ENCODE measurements at places on chromosomes 2 and 18.
A peak's percentile ranks its signal among the peaks of the same experiment; 100 is the strongest.

- no peak for DNase-seq
Measured at GRCh38 chr2:191391171-191391570, 146.0 kb downstream of the MYO1B start.

GRCh38 chr2:165452327-165452726 is 17.2 kb upstream of the CSRNP3 start:
- no peak for DNase-seq

DNA sequence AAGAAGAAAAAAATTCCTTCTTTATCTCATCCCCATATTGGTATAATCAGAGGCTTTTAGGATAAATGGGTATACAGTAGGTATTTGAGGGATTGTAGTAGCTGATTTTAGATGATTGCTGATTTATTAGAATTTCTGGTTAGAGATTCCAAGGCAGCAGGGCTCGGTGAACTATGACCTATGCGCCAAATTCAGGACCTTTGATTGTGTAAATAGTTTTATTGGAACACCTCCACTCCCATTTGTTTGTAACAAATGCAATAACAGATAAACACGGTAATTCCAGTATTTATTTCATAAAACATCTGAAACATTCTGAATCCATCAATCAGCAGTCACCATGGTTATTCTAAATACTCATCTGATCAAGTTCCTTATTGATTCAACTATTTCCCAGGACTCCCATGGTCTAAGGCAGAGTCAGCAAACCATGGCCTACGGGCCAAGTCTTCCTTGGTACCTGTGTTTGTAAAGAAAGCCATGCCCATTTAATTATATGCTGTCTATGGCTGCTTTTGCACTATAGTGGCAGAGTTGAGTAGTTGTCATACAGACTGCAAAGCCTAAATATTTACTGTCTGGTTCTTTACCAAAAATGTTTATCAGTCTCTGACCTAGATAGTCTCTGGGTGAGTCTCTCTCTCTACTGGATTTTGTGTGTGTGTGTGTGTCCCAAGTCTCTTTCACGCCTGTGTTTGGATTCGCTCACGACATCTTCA is 4.3 kb downstream of the MGAT5 start:
- DNase-seq: no peak

GRCh38 chr2:74759986-74760385 is 73.9 kb upstream of the HK2 start:
- no peak for DNase-seq

- DNase-seq: no peak
Measured at GRCh38 chr18:42067518-42067917, 112.5 kb downstream of the PIK3C3 start.

- DNase-seq: no peak
Measured at GRCh38 chr2:141714496-141714895, 416.3 kb downstream of the LRP1B start.

- DNase-seq: no peak
Measured at GRCh38 chr18:11156978-11157377, 7.6 kb upstream of the PIEZO2 start.

DNA sequence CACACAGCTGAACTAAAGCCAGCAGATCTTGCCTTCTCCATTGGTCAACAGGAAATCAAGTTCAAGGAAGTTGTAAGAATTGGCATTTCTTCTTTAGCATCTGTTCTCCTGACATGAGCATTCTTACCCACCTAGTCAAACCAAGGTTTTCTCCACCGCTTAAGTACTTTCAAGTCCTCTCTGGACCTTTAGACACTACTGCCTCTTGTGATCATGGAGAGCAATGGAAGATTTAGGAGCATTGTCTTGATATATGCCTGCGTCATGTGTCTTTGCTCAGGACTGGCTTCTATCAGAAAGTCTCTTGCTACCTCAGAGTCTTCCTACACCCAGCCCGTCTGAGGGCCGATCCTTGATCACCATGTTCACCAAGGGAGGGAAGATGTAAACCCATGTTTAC is 262.2 kb downstream of the PHLPP1 start:
- DNase-seq: no peak

DNA sequence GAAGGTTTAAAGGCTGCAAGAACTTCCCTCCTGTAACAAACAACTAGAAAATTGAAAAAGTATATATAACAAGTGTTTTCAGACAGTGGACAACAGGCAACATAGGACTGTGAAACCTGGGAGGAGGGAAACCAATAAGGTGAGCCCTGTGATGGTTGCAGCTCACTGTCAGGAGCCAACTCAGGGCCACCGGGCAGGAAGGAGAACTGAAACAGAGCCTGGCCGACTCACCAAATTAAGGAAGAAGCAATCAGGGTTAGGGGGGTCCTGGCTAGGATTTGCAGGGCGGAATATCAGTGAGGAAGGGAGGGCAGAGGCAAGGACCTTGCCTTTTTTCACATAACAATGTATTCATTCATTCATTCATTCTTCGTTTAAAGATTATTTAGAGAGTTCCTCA is 21.8 kb upstream of the CNRIP1 start:
- no peak for DNase-seq

DNA sequence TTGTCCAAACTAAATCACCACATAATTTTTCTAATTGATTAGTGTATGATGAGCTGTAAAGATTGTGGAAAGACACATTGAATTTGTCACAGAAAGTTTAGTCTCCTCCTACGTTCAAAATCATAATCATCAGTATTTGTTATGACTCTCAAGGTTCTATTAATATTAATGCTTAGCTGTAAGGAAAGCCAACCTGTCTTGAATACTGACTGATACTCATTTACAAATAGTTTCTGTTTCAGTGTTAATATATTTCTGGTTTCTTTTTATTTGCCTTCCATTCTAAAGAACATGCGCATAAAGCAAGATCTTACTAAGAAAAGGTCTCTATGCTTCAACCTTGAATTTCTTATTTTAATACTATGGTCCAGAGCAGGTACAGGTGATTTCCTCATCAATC is 55.1 kb downstream of the CPS1 start:
- no peak for DNase-seq

- no peak for DNase-seq
Measured at GRCh38 chr18:5543773-5544389, at the start of gene EPB41L3. Gene EPB41L3 (minus strand): TSS chr18:5543997. CDS start chr18:5489183, 54,814 bp downstream.

- DNase-seq: no peak
Measured at GRCh38 chr2:180063494-180064092, 56.5 kb upstream of the CWC22 start.

DNA sequence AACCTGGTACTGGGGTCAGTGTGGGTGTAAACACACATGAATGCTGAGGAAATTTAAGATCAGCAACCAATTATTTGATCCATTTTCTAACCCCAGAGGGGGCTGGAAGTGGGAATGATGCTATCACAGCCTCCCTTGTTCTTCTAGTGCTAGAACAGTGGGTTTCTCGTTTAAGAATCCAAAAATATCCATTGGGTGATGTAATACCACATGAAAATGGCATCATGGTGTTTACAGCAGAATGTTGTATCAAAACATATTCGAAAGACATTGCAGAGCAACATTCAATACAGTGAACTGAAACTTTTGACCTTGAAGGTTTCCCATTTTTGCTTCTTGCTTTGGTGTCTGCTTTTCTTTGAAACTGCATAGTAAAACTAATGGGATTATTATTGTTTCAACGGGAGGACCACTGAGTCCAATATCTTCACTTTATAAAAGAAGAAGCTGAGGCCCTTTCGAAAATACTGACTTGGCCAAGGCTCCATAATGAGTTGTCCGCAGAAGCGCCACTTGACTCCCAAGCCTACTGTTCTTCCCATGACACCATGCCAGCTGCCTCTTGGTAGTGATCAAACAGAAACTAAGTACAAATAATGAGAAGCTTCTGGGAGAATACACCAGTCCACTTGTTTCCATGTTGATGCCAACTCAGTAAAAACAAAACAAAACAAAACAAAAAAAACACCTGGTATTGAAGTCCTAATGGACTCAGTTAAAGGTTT is 106.1 kb downstream of the COLEC12 start:
- DNase-seq: no peak

DNA sequence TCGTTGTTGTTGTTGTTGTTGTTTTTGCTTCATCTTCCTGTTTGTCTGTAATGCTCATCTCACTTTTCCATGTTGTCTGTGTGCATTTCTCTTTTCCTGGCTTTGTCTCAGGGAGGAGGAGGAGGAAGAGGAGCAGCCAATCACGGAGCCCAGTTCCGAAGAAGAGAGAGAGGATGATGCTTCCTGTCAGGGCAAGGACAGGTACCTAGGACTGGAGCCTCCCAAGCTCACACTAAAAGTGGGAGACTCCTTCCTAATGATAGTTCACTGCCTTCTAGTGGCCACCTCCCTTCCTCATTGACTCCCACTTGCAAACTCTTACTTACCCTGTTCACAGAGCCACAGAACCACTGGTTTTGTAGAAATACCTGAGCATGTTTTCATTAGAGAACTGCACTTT is 179.6 kb downstream of the TPGS2 start:
- no peak for DNase-seq

DNA sequence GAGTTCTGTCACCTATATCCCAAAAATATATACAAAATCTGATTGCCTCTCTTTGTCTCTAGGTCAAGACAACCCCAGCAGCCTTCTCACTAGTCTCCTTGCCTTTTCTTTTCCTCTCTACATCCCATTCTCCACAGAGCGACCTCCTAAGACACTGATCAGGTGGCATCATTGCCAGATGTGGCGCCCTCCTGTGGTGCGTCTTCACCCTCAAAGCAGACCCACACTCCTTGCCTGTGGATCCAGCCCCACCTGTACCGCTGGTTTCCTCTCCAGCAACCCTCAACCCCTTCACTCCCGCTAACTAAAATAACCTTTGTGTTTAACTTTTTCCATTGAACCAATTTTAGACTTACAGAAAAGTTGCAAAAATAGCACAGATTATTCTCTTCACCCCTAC is 273.3 kb downstream of the GLI2 start:
- peak; percentile 48 for DNase-seq

GRCh38 chr2:194090251-194090905 is 1566.6 kb upstream of the SLC39A10 start:
- no peak for DNase-seq

- DNase-seq: no peak
Measured at GRCh38 chr18:32907648-32908423, 135.0 kb upstream of the KLHL14 start.

GRCh38 chr2:225458431-225459117 is 59.1 kb downstream of the NYAP2 start:
- no peak for DNase-seq

- DNase-seq: peak; percentile 40
Measured at GRCh38 chr2:225889452-225889851, 489.9 kb downstream of the NYAP2 start.

GRCh38 chr2:9110893-9111569 is 95.6 kb upstream of the ASAP2 start:
- DNase-seq: peak; percentile 25

- no peak for DNase-seq
Measured at GRCh38 chr2:31137211-31138036, 816 bp downstream of the GALNT14 start.

DNA sequence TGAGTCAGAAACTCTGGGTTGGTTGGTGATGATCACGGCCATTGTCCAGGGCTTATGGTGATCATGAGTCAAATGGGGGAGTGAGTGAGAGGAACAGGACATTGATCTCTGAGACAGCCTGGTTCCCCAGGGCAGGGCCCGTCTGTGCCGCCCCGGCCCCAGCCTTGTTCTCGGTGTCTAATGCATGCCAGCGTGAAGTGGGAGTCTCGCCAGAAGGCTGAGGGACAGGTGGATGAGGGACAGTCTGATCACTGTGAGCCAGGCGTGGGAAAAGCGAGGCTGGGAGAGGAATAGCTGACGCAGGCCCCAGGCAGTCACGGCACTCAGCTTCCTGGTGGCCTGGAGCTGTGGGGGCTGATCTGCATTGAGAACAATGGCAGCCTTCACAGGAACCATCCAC is 208.3 kb upstream of the HDAC4 start:
- no peak for DNase-seq

DNA sequence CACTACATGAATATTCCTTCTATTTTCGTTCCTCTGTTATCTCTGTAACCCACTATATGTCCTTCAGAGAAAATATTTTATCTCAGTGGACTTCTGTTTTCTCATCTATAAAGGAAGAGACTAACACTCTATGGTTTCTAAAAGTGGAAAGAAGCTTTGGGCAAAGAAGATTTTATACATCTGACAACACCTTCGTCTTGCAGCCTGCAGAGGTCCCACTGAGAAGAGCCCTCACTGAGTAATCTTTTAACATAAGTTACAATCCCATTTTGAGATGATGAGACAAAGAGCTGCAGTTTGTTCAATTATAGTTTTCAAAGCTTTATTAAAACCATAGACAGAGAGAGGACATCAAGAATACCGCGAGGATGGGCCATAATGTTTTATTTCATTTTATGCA is 28.7 kb downstream of the XIRP2 start:
- no peak for DNase-seq

GRCh38 chr2:197937814-197938213 is 133.4 kb downstream of the PLCL1 start:
- no peak for DNase-seq

DNA sequence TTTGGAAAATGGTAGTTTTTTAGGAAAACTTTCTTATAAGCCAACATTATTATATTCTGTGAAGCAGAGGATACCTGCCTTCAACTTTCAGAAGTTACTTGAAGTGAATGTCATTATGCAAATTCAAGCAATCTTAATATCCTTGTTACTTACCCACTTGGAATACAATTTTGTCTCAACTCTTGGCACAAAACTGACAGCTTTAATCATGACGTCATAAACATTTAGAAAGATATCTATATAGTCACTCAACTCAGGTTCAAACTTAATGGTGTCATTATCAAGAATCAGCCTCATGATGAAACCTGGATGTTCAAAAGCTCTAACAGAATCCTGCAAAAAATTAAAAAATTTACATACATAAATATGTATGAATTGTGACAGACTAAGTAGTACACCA is 68.1 kb downstream of the DNAH7 start:
- DNase-seq: no peak

- DNase-seq: no peak
Measured at GRCh38 chr2:218378053-218378452, 4.0 kb upstream of the SLC11A1 start.

DNA sequence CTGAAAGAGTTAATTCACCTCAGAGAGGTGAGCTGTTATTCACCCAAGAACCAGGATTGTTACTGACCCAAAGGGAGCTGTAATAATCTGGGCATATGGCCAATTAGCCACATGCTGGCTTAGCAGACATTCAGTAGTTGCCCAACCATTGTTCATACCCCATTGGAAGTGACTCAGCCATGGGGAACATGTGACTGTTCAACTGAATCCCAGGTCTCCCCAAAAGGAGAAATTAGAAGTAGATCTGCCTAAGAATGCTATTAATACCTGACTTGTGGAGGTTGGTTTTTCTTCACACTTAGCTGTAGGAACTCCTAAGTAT is 272.6 kb upstream of the UBE2E3 start:
- no peak for DNase-seq

- DNase-seq: no peak
Measured at GRCh38 chr18:32267463-32267862, 77.6 kb downstream of the MEP1B start.

- DNase-seq: no peak
Measured at GRCh38 chr18:23799540-23799939, 110.3 kb downstream of the LAMA3 start.

- no peak for DNase-seq
Measured at GRCh38 chr2:220000080-220000479, 372.6 kb downstream of the SLC4A3 start.

GRCh38 chr2:64085936-64086335 is 58.3 kb downstream of the PELI1 start:
- DNase-seq: no peak

GRCh38 chr18:24475926-24476589 is 15.6 kb downstream of the HRH4 start:
- DNase-seq: no peak

GRCh38 chr2:240128608-240129145 is 7.4 kb downstream of the COPS9 start:
- no peak for DNase-seq

GRCh38 chr2:20674974-20675679 is 8.2 kb downstream of the GDF7 start:
- DNase-seq: no peak

GRCh38 chr2:238690511-238690910 is 157.4 kb upstream of the TWIST2 start:
- DNase-seq: no peak
